ENCODE measurements at places on chromosomes 3 and 15. TPM values are rescaled to one million over a fixed set of nuclear protein-coding genes. Genes with fewer than 3 reads are reported as not detected.

The C15orf62 gene
- under 0.01 TPM for total RNA-seq

The AGBL1 gene
- not detected for total RNA-seq

The MUC20 gene
- total RNA-seq: 0.36 TPM

The TTLL13 gene
- total RNA-seq: under 0.01 TPM

The CXCR6 gene
- not detected for total RNA-seq

The PSTPIP1 gene
- total RNA-seq: not detected

The NANOGP8 gene
- 1.2 TPM for total RNA-seq

The GPR160 gene
- total RNA-seq: 0.29 TPM

The ISG20 gene
- 2.1 TPM for total RNA-seq

The A4GNT gene
- not detected for total RNA-seq

The SCN11A gene
- total RNA-seq: under 0.01 TPM

The P2RY1 gene
- total RNA-seq: under 0.01 TPM

The SLC12A8 gene
- total RNA-seq: 33.0 TPM

The CHRNB4 gene
- not detected for total RNA-seq

The DCP1A gene
- 16.6 TPM for total RNA-seq

The SPATA12 gene
- total RNA-seq: not detected

The LRRIQ4 gene
- 0.29 TPM for total RNA-seq

The TGM5 gene
- total RNA-seq: not detected

The XIRP1 gene
- total RNA-seq: under 0.01 TPM

The CNTN4 gene
- total RNA-seq: not detected

The PAK6 gene
- total RNA-seq: not detected

The CMTM8 gene
- total RNA-seq: 1.4 TPM

The LMAN1L gene
- total RNA-seq: under 0.01 TPM

The C3orf49 gene
- total RNA-seq: not detected
